Esophagus squamous epithelium (tissue), 5 donors: ENCODE measurements at places on chromosomes 5 and 9.
A peak's percentile ranks its signal among the peaks of the same experiment; 100 is the strongest.

GRCh38 chr5:151692312-151692711, 5.6 kb upstream of the SPARC start:
- no peaks in the 10 kb centered on the region for H3K36me3 ChIP-seq
- H3K27ac ChIP-seq = no peak overlapping the region
- DNase-seq = no peak
- no peaks in the 10 kb centered on the region for H3K27me3 ChIP-seq
- no peak overlapping the region for H3K4me3 ChIP-seq
- H3K4me1 ChIP-seq = no peaks in the 10 kb centered on the region

GRCh38 chr9:13412331-13412730, 132.8 kb upstream of the MPDZ start:
- H3K4me3 ChIP-seq = no peak overlapping the region
- no peak for DNase-seq
- H3K27me3 ChIP-seq = no peaks in the 10 kb centered on the region
- H3K4me1 ChIP-seq = no peaks in the 10 kb centered on the region
- H3K36me3 ChIP-seq = no peaks in the 10 kb centered on the region
- H3K27ac ChIP-seq = no peak overlapping the region

GRCh38 chr5:29794141-29794787, 1399.2 kb upstream of the CDH6 start:
- H3K4me1 ChIP-seq = no peaks in the 10 kb centered on the region
- H3K27me3 ChIP-seq = no peaks in the 10 kb centered on the region
- no peak overlapping the region for H3K27ac ChIP-seq
- no peaks in the 10 kb centered on the region for H3K36me3 ChIP-seq
- no peak for DNase-seq

DNA sequence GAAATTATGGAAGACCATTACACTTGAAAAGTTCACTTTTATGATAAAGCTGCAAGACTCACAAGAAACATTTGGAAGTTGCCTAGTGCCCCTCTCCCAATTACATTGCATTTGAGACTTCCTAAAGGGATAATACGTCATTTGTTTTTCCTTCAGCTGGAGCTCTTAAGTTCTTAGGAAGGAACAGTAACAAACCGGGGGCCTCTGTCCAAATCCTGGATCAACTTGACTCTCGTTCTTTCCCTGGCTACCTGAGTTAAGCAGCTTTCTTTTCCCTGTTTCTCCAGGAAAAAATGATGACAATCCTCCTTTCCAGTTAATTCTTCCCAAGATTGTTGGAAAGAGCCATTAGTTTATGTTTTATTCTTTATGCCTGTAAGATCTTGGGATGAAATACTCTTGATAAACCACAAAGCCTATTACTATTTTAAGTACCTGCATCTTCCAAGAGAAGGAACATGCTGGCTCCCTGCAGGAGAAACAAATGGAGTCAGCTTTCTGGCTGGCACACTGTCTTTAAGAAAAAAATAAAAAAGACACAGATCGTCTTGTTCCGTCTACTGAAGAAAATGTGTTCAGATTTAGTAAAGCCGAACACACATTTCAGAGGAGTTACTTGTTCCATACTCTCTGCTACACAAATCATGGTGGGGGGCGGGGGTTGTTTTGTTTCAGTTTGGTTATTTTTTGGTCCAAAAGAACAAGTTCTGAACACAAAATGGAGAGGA, 297.9 kb downstream of the EFNA5 start:
- H3K27me3 ChIP-seq = no peaks in the 10 kb centered on the region
- no peaks in the 10 kb centered on the region for H3K4me1 ChIP-seq
- no peaks in the 10 kb centered on the region for H3K36me3 ChIP-seq
- no peak overlapping the region for H3K4me3 ChIP-seq

DNA sequence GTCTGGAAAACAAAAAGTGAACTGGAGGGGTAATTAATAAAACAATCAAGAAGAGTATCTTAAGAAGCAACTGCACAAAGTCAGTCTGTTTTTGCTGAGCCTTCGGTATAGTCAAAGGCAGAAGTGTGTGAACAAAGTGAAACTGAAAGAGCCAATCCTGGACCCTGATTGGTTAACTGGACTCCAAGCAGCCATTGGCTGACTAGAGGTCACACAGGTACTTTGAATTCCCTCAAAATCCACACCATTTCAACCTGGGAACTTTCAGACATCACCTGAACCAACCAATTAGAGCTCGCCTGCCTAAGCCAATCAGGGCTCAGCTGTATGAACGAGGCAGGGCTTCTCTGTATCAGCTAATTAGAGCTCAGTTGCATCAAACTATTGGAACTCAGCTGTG, 286.7 kb downstream of the TLE4 start:
- H3K36me3 ChIP-seq = no peaks in the 10 kb centered on the region
- no peaks in the 10 kb centered on the region for H3K27me3 ChIP-seq
- no peak for DNase-seq

DNA sequence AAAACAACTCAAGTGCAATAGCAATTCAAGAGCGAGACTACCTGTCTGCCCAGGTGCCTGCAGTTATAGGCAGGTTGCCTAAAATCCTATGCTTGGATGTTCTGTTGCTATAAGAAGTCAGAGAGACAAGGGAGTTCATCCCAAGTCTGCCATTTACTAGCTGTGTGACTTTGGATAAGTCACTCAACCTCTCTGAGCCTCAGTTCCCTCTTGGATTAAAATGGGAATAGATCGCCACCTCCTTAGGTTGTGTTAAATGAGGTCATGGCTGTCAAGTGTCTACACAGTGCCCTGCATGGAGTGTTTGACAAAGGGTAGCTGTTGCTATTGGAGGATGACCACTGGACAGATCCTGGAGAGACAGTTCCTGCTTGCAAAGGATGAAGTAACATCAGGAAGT, 1.3 kb upstream of the ZBTB34 start:
- H3K4me3 ChIP-seq = no peak overlapping the region
- no peak for DNase-seq
- no peaks in the 10 kb centered on the region for H3K27me3 ChIP-seq
- H3K36me3 ChIP-seq = no peaks in the 10 kb centered on the region
- H3K27ac ChIP-seq = no peak overlapping the region

GRCh38 chr5:92907938-92908606, 672.9 kb downstream of the NR2F1-AS1 start:
- H3K4me3 ChIP-seq = no peak overlapping the region
- H3K4me1 ChIP-seq = no peaks in the 10 kb centered on the region
- DNase-seq = no peak
- no peaks in the 10 kb centered on the region for H3K27me3 ChIP-seq
- H3K27ac ChIP-seq = no peak overlapping the region

- no peak overlapping the region for H3K27ac ChIP-seq
- DNase-seq = no peak
- H3K4me1 ChIP-seq = peaks cover 53% of the 10 kb centered on the region
- H3K4me3 ChIP-seq = peak overlapping the region; percentile 91
- H3K27me3 ChIP-seq = no peaks in the 10 kb centered on the region
- H3K36me3 ChIP-seq = peaks cover 12% of the 10 kb centered on the region
Measured at GRCh38 chr9:71908825-71909224, 2.2 kb downstream of the ABHD17B start.

DNA sequence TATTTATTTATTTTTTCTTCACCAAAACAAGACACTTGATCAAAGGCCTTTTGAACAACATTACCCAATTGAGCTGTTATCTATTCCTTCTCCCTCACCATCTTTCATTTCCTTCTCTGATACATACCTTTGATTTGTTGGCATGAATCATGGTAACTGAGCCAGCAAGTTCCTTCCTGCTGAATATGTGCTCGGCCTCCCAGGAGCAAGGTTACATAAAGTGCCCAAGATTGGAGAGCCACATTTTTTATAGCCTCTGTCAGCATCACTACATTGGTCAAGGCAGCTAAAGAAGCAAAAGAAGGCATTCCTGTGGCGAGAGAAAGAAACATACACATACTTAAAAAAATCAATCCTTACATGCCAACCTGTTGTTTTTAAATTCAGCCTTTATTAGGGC, 369.6 kb downstream of the CYLC2 start:
- H3K36me3 ChIP-seq = no peaks in the 10 kb centered on the region
- DNase-seq = no peak
- H3K4me1 ChIP-seq = no peaks in the 10 kb centered on the region
- no peak overlapping the region for H3K27ac ChIP-seq

DNA sequence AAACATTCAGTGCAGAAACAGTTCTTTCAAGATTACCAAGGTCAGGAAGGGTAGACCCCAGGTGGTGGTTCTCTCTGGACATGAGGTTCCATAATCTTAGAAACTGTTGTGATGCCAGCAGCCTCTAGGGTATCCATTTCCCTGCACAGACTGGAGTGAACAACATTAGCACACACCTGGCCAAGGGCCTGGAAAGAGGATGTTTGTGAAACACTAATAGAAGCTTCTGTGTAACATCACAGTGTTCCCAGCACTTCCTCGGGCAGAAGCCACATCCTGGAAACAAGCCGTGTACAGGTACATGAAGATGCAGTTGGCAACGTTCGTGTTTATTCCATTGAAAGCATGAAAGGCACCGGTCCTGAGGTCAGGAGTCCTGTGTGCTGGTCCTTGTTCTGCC, 598.2 kb upstream of the KLF4 start:
- H3K27ac ChIP-seq = no peak overlapping the region
- no peaks in the 10 kb centered on the region for H3K36me3 ChIP-seq

GRCh38 chr9:69719367-69719766, 40.4 kb downstream of the PTAR1 start:
- H3K4me1 ChIP-seq = peaks cover 15% of the 10 kb centered on the region
- H3K4me3 ChIP-seq = no peak overlapping the region
- no peak overlapping the region for H3K27ac ChIP-seq
- no peak for DNase-seq
- no peaks in the 10 kb centered on the region for H3K27me3 ChIP-seq
- H3K36me3 ChIP-seq = peaks cover 9% of the 10 kb centered on the region

GRCh38 chr5:60271517-60271916, 378.0 kb upstream of the PDE4D start:
- peak overlapping the region; percentile 68 for H3K27ac ChIP-seq
- no peak for DNase-seq
- no peaks in the 10 kb centered on the region for H3K4me1 ChIP-seq

- no peaks in the 10 kb centered on the region for H3K4me1 ChIP-seq
- H3K4me3 ChIP-seq = no peak overlapping the region
- H3K27ac ChIP-seq = no peak overlapping the region
- DNase-seq = no peak
- H3K36me3 ChIP-seq = peaks cover 28% of the 10 kb centered on the region
Measured at GRCh38 chr9:124526174-124526573, 19.0 kb upstream of the NR5A1 start.

- H3K27ac ChIP-seq = peak overlapping the region; percentile 71
- DNase-seq = no peak
- H3K36me3 ChIP-seq = no peaks in the 10 kb centered on the region
- peaks cover 98% of the 10 kb centered on the region for H3K27me3 ChIP-seq
- peaks cover 12% of the 10 kb centered on the region for H3K4me1 ChIP-seq
Measured at GRCh38 chr5:2752059-2752820, 763 bp upstream of the IRX2 start.

DNA sequence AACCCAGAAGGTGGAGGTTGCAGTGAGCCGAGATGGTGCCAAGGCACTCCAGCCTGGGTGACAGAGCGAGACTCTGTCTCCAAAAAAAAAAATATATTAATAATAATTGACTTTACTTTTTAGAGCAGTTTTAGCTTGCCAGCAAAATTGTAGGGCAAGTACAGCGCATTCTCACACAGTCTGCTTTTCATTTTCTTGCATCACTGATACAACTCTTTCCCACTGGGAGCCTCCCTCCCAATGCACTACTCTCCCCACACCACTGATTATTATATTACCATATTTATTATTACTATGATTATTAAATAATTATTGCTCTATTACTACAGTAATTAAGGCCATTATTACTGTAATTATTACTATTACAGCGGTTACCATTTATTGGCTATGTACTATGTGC, 212.8 kb downstream of the GNA14 start:
- H3K4me1 ChIP-seq = no peaks in the 10 kb centered on the region
- no peak overlapping the region for H3K27ac ChIP-seq
- DNase-seq = no peak
- no peaks in the 10 kb centered on the region for H3K27me3 ChIP-seq
- H3K36me3 ChIP-seq = no peaks in the 10 kb centered on the region

DNA sequence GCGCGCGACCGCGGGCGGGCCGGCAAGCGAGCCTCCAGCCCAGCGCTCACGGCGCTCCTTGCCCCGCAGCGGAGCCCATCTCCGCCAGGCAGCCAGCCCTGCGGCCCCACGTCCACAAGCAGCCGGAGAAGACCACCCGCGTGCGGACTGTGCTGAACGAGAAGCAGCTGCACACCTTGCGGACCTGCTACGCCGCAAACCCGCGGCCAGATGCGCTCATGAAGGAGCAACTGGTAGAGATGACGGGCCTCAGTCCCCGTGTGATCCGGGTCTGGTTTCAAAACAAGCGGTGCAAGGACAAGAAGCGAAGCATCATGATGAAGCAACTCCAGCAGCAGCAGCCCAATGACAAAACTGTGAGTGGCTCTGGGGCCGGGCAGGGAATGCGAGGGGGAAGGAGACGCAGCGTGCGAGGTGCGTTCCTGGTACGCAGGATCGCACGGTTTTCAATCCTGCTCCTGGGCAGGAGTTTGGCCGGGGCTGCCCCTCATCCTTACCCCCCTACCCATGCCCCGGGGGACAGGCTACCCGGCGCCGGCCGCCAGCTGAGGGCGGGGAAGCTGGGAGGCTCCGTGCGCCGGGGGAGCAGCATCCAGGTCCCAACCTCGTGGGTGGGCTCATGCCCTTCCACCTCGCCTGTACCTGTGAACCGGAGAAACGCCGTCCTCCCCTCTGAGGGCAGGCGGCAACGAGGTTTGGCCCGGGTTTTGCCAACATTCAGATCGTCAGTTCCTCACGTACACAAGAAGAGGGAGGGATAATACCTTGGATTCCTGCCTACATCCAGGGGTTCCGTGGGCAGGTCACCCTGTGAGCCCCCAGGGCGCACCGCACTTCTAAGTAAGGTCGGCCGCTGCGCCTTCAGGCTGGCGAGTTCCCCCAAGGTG, 6.6 kb downstream of the ISL1 start:
- peaks cover 25% of the 10 kb centered on the region for H3K4me1 ChIP-seq
- DNase-seq = no peak
- H3K27me3 ChIP-seq = peaks cover 45% of the 10 kb centered on the region
- H3K36me3 ChIP-seq = no peaks in the 10 kb centered on the region
- H3K4me3 ChIP-seq = peak overlapping the region; percentile 25

DNA sequence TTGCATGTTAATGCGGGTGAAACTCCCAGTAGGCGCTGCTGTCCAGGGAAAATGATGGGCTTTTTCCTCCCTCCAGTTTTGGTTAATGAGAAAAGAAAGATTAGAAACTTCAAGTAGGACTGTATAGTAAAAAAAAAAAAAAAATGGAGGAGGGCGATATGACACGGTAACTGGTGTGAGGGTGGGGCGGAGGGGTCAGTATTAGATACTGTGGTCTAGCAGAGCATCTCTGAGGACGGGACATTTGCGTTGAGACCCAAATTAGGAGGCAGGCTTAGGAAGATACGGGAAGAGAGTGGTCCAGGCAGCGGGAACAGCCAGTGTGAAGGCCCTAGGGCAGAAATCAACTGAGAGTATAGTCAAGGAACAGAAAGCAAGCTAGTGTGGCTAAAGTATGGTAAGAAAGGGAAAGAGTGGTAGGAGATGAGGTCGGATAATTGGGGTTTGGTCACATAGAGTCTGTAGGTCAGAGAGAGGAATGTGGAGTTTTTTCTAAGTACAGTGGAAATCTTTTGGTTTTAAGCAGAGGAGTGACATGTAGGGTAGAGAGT, 707 bp downstream of the RMND5B start:
- H3K4me3 ChIP-seq = peak overlapping the region; percentile 69
- no peaks in the 10 kb centered on the region for H3K27me3 ChIP-seq
- H3K36me3 ChIP-seq = no peaks in the 10 kb centered on the region
- peak overlapping the region; percentile 93 for H3K27ac ChIP-seq
- DNase-seq = no peak
- H3K4me1 ChIP-seq = peaks cover 4% of the 10 kb centered on the region
